ENCODE measurements at places on chromosomes 12 and 14.

- no peak for DNase-seq
Measured at GRCh38 chr14:53358166-53358565, 205.0 kb upstream of the DDHD1 start.

DNA sequence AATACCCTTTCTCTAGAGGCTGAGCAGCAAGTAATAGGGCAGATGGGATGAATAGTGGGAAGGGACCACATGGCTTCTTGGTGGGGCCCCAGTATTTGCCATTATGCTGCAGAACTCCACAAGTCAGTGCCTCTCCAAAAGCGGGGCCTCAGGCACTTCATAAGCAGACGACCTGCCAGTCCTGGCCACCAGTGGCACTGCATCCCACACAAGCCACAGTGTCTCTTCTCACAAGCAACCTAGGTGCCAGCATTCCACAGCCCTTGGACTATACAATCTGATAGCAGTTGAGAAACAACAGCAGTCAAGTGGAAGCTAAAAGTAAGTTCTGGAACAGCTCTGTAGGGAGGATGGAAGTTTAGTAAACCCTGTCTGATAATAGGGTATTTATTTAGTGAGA is 4.2 kb upstream of the SLC8A3 start:
- no peak for DNase-seq

DNA sequence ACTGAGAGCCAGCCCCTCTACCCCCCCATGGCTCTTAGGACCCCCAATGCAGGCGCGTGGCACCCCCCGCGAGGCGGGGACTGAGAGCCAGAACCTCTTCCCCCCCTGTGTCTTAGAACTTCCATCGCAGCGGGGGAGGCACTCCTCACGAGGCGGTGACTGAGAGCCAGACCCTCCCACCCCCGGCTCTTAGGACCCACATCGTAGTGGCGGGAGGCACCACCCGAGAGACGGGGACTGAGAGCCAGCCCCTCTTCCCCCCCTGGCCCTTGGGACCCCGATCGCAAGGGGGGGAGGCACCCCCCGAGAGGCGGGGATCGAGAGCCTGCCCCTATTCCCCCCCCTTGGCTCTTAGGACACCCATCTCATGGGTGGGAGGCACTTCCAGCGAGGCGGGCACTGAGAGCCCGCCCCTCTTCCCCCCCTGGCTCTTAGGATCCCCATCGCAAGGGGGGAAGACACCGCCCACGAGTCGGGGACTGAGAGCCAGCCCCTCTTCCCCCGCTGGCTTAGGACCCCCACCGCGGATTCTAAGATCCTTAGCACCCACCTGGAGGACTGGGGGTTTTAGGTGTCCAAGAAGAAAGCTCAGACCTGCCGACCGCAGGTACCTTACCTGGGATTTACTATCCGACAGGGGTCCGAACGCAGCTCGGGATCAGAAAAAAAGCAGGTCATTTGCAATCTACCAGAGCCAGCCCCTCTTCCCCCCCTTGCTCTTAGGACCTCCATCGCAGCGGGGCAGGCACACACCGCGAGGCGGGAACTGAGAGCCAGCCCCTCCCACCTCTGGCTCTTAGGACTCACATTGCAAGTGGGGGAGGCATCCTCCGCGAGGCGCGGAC is 44.9 kb downstream of the DDX11 start:
- DNase-seq, result no peak

- no peak for DNase-seq
Measured at GRCh38 chr12:44848703-44849085, 27.4 kb downstream of the NELL2 start.

- no peak for DNase-seq
Measured at GRCh38 chr14:94700336-94700735, 69.6 kb downstream of the GSC start.

GRCh38 chr12:48744251-48745008 is 27.9 kb upstream of the CCNT1 start:
- no peak for DNase-seq

GRCh38 chr12:96402061-96402460 is 1.8 kb upstream of the CDK17 start:
- DNase-seq, result no peak

GRCh38 chr14:32224737-32225377 is 21.8 kb upstream of the RNU6-8 start:
- DNase-seq, result no peak

DNA sequence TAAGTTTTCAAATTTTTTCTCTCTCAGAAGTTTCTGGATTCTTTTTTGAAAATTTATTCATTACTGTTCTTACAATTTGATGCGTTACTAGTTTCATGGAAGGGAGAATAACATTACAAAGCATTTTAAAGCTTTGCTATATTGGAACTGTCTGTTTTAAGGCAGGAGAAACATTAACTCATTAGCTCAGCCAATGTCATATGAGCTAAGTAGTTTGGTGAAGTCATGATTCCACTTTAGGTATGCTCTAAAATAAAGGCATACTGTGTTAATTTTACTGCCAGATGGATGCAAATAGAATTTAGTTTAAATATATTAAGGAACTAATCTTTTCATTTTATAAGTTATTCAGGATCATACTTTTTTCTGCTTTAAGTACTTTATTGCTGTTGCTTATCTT is 46.0 kb downstream of the ARID2 start:
- no peak for DNase-seq

- no peak for DNase-seq
Measured at GRCh38 chr12:27109334-27110028, 27.1 kb upstream of the C12orf71 start.

- no peak for DNase-seq
Measured at GRCh38 chr12:48053883-48054282, 49.6 kb upstream of the COL2A1 start.

- no peak for DNase-seq
Measured at GRCh38 chr14:78130356-78130755, 39.8 kb upstream of the NRXN3 start.

DNA sequence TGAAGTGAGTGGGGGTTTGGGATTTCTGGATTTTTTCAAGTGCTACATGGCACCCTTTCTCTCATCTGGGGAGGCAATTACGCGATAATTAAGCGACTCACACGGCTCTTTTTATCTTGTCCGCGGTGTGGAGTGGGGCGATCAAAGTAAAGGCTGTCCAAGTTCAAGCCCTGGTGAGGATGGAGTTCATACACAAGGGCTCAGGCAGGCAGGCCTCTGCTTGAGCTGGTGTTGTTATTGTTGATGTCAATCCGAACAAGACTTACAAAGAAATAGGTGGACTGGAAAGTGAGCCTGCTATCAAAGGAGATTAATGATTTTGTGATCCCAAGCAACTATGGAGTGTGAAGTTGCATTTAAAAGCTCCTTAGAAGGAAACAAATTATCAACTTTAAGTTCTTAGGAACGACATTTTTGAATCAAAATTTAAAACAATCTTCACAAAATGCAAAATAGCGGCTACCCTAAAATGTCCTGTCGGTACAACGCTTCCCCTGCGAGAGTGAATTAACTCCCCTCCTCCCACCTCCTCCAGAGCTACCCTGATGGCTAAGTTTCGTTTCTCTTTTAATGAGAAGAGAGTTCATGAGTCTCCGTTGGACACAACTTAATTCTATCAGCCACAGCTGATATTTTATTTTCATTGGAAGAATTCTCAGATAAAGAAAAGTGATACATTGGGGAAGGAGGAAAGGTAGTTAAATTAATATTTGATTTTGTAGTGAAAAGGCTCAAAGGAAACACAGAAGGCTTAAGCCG is 5.9 kb downstream of the FOXA1 start:
- no peak for DNase-seq

GRCh38 chr12:132210223-132211055 is 66.2 kb downstream of the NOC4L start:
- DNase-seq, result no peak

DNA sequence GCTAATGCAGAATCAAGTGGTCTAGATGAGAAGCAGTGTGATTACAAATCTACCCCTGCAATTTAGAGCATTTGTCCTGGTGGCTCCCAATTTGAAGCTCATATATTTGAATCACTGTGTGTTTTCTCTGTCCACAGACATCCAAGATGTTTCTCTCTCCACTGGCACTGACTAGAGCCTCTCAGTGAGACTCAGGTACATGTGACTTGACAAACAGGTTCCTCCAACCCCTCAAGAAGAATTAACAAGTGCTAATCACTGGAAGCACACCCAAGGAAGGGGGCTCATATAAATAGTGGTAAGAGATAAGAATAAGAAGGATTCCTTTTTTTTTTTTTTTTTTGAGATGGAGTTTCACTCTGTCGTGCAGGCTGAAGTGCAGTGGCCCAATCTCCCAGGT is 20.5 kb downstream of the OR10G2 start:
- DNase-seq, result no peak

DNA sequence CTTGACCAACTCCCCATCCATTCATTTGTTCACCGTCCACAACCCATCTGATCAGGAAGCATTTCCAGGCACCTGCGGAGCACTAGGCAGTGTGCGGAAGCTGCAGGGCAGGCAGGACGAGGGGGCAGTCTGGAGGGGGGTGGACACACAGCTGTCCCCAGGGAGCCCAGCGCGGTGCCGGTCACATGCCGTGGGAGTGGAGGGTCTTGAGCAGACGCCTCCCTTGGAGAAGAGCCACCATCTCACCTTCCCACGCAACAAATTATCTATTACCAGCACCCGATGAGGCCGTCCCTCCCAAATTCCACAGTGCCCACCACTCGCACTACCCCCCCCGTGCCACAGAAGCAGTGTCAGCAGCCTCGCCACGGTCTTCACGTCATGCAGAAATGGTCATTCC is 10.8 kb downstream of the DLK1 start:
- no peak for DNase-seq

DNA sequence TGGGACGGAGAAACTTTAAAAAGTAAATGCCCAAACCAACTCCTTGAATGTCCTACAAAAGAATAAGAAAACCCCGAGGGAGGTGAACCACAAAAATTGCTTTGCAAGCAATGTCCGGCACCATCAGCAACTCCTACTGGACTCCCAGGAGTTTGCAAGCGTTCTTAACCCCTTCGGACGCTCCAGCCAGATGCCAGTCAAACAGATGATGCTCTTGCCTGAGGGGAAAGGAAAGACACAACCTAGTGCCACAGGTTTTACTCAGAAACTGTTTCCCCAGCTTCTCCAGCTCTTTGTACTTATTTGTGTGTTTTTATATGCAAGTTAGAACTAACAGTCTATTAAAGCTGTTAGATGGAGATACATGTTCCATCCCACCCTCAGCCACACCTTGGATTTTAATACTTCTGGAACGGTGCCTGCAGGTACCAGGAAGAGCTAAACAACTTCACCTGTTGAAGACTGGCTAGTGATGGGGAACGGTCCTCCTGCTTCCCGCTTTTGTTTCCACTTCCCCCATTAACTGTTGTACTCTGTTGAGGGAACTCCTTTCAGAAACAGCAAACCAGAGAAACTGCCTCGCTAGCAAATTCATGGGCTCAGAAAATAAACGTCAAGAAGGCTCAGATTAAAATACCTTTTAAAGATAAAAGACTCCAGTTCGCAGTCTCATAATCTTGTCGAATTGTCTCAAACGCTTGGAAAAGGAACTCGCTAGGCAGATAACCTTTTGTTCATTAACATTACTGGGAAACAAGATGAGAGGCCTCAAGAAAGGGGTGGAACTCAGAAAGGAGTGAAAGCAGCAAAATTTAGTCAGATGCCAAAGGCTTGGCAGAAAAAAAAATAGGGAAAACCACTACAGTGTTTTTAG is 1.1 kb upstream of the FERMT2 start:
- DNase-seq, result no peak

GRCh38 chr12:3752741-3753486 is at the start of gene CRACR2A:
Gene CRACR2A, minus strand, starts transcription at chr12:3753109. Its CDS starts 56,110 bp downstream, at chr12:3696999.
- DNase-seq, result peak; percentile 82

- DNase-seq, result no peak
Measured at GRCh38 chr12:6322969-6323339, 12.5 kb downstream of the PLEKHG6 start.

DNA sequence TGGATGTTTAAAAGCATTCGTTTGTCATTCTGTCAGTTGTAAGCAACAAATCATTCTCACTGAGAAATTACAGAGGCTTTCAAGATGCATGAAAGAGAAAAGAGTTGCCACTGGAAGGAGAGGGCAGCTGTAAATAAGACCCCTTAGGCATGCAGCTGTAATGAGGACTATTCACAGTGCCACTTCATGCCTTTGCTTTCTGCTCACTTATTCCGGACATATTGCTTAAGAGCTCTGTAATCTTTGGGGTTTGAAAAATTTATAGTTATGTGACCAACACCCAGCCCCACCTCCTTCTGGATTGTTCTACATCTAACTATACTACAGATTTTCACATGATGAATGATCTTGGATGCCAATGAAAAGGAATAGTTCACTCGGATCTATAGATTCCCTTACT is 194.8 kb upstream of the DCN start:
- no peak for DNase-seq

GRCh38 chr14:37588667-37588955 is 6.4 kb downstream of the FOXA1 start:
- no peak for DNase-seq

DNA sequence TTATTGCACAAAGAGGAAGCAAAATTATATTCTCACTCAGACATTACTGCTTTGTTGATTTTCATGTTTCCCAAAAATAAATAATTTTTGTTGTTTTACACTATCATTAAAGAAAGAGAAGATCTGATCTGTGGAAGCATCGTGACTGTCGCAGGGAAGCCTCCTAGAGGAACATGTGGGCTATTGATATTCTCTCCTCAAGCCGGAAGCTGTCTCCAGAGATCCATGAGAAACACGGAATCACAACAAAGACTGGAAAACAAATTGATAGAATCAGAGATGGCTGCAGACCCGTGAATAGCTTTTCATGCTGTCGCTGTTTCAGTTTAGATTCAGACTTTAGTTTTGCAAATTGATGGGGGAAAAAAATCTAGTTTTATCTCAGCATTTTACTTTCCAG is 235.2 kb upstream of the TMPO start:
- no peak for DNase-seq

- no peak for DNase-seq
Measured at GRCh38 chr12:104604995-104605675, 148.4 kb downstream of the CHST11 start.

DNA sequence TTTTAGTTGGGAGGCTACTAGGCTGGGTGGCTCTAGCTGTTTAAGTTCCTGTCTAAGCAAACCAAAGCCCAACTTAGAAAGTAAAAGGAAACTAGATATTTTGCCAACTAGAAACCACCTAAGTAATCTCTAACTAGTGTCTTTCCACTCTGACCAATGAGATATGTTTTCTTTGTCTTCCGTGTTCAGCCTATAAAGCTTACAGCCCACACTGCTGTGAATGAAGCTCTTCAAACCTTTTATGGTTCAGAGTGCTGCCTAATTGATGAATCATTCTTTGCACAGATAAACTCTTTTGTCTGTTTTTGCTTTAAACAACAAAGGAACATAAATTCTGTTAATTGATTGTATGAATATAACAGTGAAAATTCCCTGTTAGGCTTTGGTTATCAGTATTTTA is 66.1 kb downstream of the FUT8 start:
- DNase-seq, result no peak

DNA sequence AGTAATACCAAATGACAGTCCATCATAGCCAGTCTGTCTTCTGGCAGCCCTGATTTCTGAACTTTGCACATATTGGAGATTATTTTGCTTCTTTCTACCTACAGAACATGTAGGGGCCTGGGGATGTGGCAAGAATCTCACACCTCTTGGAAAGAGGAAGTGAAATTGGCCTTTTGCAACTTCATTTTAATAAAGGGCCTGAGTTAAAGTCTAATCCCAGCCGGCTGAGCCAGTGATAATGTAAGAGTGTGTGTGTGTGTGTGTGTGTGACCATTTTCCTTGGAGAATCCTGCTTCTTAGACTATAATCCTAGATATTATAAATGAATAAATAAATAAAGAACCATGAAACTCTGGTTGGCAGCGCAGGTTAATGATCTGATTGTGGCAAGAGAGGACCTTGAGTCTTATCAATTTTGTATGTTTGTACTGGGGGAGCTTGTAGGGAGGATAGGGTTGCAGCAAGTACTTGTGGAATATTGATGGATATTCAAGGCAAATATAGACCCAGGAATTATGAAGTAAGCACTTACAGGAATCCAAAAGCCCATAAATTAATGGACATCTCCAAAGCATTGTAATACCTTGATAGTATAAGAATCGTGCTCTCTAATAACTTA is 233.2 kb upstream of the AMIGO2 start:
- no peak for DNase-seq
